Activated naive CD8-positive, alpha-beta T cell treated with anti-CD3 and anti-CD28 coated beads, Interleukin-2, amount 10 ng/mL, durations not matched to agents 7 days and 5 days (primary cell): ENCODE measurements at places on chromosomes 11 and 22. TPM values are rescaled to one million over a fixed set of nuclear protein-coding genes. Genes with fewer than 3 reads are reported as not detected.
A peak's percentile ranks its signal among the peaks of the same experiment; 100 is the strongest.

TXN2 gene
- 64.5 TPM for total RNA-seq

- DNase-seq, result no peak
Observed at GRCh38 chr11:35103366-35104208, 35.4 kb upstream of the CD44 start.

HOATZ gene
- total RNA-seq, result not detected

DNA sequence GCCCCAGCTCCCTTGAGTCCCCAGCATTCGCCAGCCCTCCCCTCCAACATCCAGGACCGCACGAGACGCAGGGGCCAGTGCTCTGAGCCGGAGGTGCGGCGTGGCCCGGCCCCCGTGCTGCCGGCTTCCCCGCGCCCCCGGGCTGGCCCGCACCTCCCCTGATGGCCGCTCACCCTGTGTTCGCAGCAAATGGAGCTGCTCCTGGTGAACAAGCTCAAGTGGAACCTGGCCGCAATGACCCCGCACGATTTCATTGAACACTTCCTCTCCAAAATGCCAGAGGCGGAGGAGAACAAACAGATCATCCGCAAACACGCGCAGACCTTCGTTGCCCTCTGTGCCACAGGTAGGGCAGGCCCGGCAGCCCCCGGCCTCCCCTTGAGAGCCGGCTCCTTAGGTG, 2.7 kb downstream of the CCND1 start:
- DNase-seq, result no peak

TSGA10IP gene
- total RNA-seq, result not detected

SEC14L6 gene
- not detected for total RNA-seq

DNA sequence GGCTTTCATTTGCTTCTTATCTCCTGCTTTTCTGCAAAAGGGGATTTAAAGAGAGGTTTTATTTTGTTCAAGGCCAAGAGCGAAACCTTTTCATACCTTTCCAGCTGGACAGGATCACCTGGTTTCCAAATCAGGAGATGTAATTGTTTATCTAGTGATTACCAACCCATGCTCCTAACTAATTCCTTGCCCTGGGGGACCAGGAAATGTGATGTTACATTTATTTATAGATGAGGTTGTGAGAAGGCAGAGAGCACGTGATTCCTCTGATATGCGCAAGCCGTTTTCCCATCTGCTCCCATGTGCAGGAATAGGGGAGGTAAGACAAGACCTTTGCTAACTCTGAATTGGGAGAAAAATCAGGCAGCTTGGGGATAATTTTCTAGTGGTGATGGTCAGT, 507.2 kb upstream of the LARGE1 start:
- no peak for DNase-seq

DNA sequence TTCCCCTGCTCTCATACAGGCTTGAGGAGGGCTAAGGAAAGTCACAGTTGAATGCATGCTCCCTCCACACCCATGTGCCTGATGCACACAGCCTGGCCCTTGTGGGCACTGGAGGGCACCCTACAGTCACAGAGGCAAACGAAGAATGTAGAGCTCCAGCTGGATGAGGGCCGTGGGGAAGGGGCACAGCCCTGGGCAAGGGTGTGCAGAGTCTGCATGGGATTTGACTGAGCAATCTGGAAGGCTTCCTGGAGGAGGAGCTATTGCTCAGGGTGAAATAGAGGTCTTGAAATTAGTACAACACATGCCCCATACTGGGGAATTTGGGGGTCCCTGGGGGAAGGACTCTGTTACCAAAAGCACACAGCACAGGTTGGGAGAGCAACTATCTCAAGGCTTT, 64.0 kb downstream of the KCNQ1 start:
- DNase-seq, result no peak

DNA sequence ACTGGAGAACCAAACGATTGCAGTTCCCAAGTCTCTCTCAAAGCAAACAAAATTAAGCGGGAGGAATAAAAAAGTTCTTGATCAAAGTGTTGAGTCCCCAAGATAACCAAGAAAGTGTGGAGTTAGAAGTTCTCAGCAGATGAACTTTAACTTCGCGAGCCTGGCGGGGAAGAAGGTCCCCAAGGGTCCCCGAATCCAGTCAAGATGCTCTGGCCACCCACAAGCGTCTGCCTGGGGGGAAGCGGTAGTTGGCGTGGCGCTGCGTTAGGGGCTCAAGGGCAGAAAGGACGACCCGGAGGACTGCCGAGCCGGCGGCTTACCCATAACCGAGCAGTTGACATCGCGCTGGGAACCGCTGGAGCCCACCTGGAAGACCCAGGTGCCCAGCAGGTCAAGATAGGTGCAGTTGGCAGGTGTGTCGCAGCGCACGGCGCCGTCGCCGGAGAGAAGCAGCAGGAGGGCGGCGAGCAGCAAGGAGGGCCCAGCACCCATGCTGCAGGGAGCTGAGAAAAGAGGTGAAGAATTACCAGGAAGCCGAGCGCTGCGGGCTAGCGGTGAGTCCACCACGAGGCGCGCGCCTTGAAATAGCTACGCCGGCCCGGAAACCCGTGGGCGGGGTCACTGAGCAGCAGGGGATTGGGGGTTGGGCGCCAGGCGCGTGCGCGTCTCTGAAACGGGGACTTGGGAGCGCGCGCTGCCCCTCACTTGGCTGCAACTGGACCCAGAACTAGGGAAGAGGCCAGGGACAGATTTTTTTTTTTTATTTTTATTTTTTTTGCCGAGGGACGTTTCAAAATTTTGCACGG, at the start of gene CTSC:
Gene CTSC (minus strand): TSS at position 556 of the 806 bp plus-strand sequence. CDS start 64 bp downstream, at position 492.
- DNase-seq, result peak; percentile 95

- DNase-seq, result no peak
Observed at GRCh38 chr22:20751185-20751851, 22.6 kb upstream of the SERPIND1 start.

ZBTB16 gene
- total RNA-seq, result 13.1 TPM

RIMBP3C gene
- 1.0 TPM for total RNA-seq

VPREB1 gene
- total RNA-seq, result not detected

CTSW gene
- total RNA-seq, result 161 TPM

ADSL gene
- total RNA-seq, result 83.6 TPM

ARHGAP20 gene
- total RNA-seq, result 0.14 TPM
